ENCODE measurements at places on chromosomes 11 and 22. TPM values are rescaled to one million over a fixed set of nuclear protein-coding genes. Genes with fewer than 3 reads are reported as not detected.
A peak's percentile ranks its signal among the peaks of the same experiment; 100 is the strongest.

Gene MUC5B
- not detected for polyA plus RNA-seq

GRCh38 chr22:37163575-37164504 is 14.1 kb upstream of the IL2RB start:
- no peak for DNase-seq

- DNase-seq: no peak
Measured at GRCh38 chr11:130850185-130850944, 65.9 kb downstream of the SNX19 start.

Gene CCDC85B
- polyA plus RNA-seq: 116 TPM

Gene PKDREJ
- polyA plus RNA-seq: not detected

Gene TRPM5
- not detected for polyA plus RNA-seq

DNA sequence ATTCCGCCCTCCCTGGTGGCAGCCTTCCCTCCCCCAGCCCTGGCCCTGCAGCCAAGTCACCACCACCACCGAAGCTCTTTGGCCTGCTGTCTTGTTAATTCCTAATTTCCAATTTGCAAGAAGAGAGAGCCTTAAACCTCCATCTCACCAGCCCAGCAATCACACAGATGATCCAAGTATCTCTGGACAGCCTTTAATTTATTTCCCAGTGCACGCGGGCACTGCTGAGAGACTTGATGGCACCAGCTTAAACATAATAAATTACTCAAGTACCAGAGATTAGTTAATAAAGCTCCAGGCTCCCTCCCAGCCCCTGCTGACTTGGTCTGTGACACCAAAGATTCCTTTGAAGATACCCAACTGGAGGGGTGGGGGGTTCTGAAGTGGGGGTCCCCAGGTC is 494.7 kb downstream of the BUD13 start:
- DNase-seq: no peak

- no peak for DNase-seq
Measured at GRCh38 chr22:46499805-46500189, 37.6 kb downstream of the CELSR1 start.

GRCh38 chr11:12086271-12087074 is 23.9 kb upstream of the MICAL2 start:
- DNase-seq: peak; percentile 97

DNA sequence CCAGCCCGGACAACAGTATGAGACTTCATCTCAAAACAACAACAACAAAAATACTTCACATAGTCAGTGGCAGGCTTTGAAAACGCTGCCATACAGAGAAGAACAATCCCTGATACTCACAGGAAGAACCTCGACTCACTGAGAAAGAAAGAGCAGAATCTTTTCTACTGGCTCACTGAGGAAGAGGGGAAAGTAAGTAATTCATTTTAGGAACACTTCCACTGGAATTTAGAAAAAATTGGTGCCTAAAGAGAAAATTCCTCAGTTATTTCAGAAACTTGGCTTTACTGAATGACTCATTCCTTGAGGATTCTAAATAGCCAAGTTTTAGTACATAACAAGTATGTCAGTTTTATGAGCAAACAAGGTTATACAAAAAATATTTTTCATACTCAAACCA is 12.3 kb downstream of the NARS2 start:
- DNase-seq: peak; percentile 77

DNA sequence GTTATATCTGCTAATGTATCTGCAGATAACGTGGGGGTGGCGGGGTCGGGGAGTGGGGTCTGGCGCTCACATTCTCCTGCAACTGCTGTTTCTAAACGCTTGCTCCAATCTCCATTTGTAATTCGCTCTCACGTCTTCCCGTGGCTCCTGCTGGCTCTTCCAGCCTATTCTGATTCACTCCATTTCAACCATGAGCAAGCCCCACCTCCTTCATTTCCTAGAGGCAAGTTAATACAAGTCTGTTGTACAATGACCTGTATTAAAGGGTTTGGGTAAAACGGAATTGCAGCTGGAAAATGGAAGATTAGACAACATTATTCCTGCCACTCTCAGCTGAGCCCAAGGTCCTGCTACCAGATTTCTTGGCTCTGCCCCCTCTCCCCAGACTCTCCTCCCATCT is 132.3 kb downstream of the CSNK2A3 start:
- DNase-seq: no peak
